Esophagus muscularis mucosa (tissue), 4 donors: ENCODE measurements at places on chromosomes 1 and 21.

DNA sequence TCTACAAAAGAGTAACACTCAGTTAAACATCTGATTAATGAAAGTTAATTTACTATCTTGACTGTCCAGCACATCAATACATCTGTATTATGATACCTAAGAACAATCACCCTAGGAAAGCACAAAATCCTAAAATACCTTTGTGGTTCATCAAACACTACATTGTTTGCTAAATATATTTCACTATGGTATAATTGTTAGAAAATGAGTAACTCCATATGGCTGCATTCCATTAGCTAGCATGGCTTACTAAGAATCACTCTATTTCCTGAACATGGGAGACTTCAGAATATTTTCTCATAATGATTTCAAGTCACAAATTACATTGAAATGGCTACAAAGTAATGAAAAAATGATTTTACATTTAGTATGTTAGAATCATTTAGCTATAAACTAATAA, 12.5 kb downstream of the TRMT1L start:
- H3K4me1 ChIP-seq, result no peaks in the 10 kb centered on the region
- peaks cover 26% of the 10 kb centered on the region for H3K36me3 ChIP-seq
- H3K4me3 ChIP-seq, result no peak overlapping the region
- no peaks in the 10 kb centered on the region for H3K27me3 ChIP-seq
- no peak overlapping the region for H3K27ac ChIP-seq

- H3K27me3 ChIP-seq, result no peaks in the 10 kb centered on the region
- no peak for DNase-seq
- H3K36me3 ChIP-seq, result no peaks in the 10 kb centered on the region
- no peak overlapping the region for H3K27ac ChIP-seq
Measured at GRCh38 chr1:211723273-211723672, 47.9 kb upstream of the NEK2 start.

DNA sequence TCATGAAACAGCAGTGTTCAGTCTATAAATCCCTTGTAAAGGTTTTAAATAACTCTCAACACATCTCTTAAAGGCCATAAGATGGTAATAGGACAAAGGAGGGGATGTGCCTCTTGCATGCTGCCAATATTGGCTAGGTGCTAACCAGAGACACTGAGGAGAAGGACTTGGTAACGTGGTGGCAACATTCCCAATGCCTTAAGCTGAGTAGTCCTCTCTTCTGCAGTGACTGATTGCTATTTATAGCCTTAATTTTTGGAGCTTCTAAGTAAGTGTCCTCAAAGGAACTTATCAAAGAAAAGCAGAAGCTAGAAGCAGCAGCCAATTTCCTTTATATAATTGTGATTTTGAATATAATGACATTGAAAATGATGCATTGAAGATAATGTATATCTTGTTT, 63.0 kb downstream of the DPT start:
- no peak overlapping the region for H3K4me3 ChIP-seq
- H3K27ac ChIP-seq, result no peak overlapping the region
- no peaks in the 10 kb centered on the region for H3K36me3 ChIP-seq
- no peaks in the 10 kb centered on the region for H3K27me3 ChIP-seq
- no peak for DNase-seq
- H3K4me1 ChIP-seq, result no peaks in the 10 kb centered on the region

- no peak overlapping the region for H3K4me3 ChIP-seq
- DNase-seq, result no peak
- no peaks in the 10 kb centered on the region for H3K4me1 ChIP-seq
Measured at GRCh38 chr1:233319272-233319671, 8.3 kb upstream of the MAP3K21 start.

DNA sequence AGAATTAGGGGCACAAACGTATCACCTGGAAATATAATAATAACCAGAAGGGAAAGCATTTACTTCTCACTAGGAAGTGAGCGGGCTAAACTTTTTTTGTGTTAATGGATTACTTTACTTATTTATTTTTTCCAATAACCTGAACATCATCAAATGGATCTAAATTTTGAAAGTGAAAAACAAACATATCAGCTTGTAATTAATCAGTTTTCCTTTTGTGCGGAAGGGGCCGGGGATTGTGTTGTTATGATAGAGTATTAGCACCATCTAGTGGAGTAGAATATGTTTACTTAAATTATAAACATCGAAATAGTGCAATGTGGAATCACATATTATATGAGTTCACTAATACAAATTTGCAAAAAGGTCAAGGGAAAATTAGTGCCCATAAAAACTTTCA, 9.0 kb downstream of the CFH start:
- no peaks in the 10 kb centered on the region for H3K36me3 ChIP-seq
- H3K4me3 ChIP-seq, result peak overlapping the region; percentile 35
- H3K27ac ChIP-seq, result no peak overlapping the region
- H3K27me3 ChIP-seq, result no peaks in the 10 kb centered on the region
- no peak for DNase-seq

GRCh38 chr1:186183219-186183618, 191.8 kb downstream of the TPR start:
- H3K4me3 ChIP-seq, result no peak overlapping the region
- DNase-seq, result no peak
- H3K36me3 ChIP-seq, result peaks cover 5% of the 10 kb centered on the region
- H3K4me1 ChIP-seq, result peaks cover 7% of the 10 kb centered on the region
